ELR (cell line): ENCODE measurements at places on chromosomes 2 and 18.

GRCh38 chr2:200781616-200782015 lies 30.1 kb upstream of the BZW1 start:
- DNase-seq: no peak

GRCh38 chr2:42909966-42910365 lies 117.6 kb upstream of the HAAO start:
- DNase-seq: no peak

DNA sequence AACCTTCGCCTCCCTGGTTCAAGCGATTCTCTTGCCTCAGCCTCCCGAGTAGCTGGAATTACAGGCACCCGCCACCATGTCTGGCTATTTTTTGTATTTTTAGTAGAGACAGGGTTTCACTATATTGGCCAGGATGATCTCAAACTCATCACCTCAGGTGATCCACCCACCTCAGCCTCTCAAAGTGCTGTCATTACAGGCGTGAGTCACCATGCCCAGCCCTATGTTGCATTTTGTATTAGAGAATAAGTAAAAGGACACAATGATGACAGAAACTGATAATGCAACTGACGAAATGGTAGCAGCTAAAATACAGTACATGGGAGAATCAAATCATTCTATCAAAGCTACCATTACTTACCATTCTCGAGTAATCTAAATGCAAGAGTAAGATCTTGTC lies 276.7 kb downstream of the DSEL start:
- DNase-seq: no peak

GRCh38 chr2:51149725-51150124 lies 117.8 kb upstream of the NRXN1 start:
- DNase-seq: no peak

- DNase-seq: no peak
These were observed 145.2 kb upstream of the SYT4 start for GRCh38 chr18:43422518-43422917.

GRCh38 chr2:118223992-118224894 lies 136.0 kb downstream of the INSIG2 start:
- DNase-seq: no peak

GRCh38 chr2:213682276-213682675 lies 398.0 kb downstream of the SPAG16 start:
- DNase-seq: no peak

GRCh38 chr18:76953583-76954233 lies 131.4 kb downstream of the ZNF236 start:
- DNase-seq: no peak

GRCh38 chr2:85792783-85793441 lies 39.1 kb downstream of the ATOH8 start:
- DNase-seq: peak; percentile 81

DNA sequence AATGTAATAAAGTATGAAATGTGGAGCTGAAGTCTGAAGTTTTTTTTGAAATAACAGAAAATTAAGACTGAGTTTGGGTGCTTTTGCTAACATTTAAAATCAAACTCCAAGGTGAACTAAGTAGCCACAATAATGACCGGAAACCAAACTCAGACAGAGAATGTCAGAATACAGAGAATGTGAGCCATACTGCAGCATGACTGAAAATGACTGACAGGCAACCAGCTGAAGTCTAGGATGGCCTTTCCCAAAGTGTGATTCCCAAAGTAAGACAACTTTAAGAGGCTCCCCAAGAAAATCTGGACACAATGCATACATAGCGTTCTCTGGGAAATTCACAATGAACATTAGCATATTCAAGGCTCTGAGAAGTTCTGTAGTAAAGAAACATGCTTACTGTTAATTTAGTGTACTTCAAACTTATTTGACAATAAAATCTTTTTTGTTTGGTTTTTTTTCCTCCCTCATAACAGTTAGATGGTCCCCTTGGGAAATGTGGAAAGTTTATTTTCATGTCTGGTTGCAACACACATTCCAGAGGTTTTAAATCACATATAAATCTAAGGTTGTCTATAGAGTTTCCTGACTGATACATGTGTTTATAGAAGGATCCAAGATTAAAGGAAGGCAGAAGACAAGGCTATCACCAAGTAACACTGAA lies 28.6 kb downstream of the PLA2R1 start:
- peak; percentile 25 for DNase-seq

DNA sequence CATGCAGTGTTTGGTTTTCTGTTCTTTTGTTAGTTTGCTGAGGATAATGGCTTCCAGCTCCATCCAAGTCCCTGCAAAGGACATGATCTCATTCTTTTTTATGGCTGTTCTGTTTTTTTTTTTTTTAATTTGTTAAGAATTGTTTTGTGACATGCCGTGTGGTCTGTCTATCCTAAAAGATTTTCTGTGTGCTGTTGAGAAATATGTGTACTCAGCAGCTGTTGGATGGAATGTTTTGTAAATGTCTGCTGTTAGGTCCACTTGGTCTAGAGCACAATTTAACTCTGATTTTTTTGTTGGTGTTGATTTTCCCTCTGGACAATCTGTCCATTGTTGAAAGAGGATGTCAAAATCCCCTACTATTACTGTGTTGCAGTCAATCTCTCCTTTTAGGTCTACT lies 80.4 kb upstream of the WDR75 start:
- DNase-seq: no peak

DNA sequence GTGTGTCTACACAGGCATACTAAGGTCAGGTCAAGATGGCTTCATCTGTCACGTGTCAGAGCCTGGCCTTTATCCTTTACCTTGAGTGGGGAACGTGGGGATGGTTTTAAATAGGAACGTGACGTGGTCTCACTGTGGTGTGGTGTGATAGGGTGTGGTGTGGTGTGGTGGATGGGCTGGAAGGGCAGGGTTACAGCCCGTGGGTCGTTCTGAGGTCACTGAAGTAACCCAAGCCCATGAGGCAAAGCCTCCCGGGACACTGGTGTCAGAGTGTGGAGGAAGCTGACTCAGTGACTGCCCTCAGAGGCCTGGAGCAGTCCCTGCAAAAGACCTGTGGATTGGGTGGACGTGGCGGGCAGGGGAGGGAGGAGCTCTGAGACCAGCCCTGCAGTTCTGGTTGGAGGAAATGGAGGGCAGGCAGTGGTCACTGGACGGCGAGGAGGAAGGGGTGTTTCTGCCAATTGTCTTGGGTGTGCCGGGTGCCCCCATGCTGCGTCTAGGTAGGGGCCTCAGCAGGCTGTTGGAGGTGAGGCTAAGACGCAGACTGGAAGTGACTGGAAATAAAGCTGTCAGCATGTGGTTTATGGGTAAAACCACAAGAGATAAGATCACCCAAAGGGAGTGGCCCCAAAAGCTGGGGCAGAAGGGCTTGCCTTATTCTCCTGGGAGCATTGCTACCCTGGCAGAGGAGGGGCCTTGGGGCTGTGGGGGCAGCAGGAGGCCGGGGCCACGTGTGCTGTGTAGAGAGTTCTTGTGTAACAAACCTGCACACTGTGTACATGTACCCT lies 84.8 kb downstream of the SH3RF3 start:
- peak; percentile 92 for DNase-seq

GRCh38 chr2:86563650-86564061 lies 413 bp upstream of the CHMP3 start:
- DNase-seq: no peak

DNA sequence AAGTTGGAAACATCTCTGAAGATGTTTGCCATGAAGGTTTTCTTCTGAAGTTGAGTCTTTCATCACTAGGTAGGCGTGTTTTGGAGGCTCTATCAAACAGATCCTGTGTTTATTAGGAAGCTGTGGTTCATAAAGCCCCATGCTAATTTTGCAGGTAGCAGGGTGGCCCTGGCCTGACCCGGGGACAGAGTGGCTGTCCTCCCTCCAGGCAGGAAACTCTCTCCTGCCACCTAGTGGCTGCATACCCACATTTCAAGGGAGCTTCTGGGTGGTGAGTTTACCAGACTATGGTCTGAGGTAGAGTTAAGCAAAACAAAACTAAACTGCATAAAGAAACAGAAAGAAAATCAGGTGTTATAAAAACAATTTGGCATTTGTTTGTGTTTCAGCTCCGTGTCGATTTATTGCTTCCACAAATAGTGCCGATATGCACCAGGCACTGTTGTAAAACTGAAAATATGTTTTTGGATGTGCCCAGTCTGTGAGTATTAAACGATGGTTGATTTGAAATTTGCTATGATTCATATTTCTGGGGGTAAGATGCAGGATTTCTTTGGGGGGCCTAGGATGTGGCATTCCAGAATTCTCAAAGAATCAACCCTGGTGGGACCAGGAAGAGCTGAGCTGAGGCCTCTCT lies 26.0 kb upstream of the IL37 start:
- DNase-seq: peak; percentile 65

DNA sequence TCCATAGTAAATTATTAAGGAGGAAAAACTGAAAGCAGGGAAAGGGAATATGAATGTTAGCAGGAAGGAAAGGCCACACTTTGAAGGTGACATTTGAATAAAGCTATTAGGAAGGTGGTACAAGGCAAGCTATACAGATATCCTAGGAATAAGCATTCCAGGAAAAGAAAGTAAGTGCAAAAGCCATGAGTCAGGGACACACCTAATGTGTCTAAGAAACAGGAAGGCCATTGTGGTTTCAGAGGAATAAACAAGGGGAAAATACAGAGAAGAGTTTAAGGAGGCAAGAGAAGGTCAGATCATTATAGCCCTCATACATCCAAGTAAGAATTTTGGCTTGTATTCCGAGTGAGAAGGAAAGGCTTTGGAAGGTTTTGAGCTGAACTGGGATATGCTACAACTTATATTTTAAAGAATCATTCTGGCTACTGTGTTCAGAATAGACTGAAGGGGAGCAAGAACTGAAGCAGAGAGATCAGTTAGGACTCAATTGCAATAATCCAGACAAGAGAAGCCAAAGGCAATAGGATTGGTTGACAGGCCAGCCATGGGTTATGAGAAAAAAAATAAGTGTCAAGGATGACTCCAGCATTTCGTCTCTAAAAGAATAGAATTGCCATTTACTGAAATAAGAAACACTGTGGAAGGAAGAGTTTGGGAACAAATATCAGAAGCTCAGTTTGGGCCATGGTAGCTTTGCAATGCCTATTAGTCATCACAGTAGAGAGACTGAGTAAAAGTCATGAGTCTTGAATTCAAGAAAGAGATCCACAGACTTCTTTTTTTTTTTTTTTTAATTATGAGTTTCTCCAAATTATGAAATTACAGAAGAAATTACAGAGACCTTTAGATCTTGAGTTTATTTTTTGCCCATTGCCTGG lies 11.3 kb downstream of the RAD51AP2 start:
- peak; percentile 32 for DNase-seq

GRCh38 chr2:160934991-160935390 lies 225.2 kb upstream of the TANK start:
- no peak for DNase-seq

- peak; percentile 65 for DNase-seq
These were observed at the start of gene NEU2 for GRCh38 chr2:233032551-233033320. Gene NEU2, plus strand, starts transcription at chr2:233032672. Its CDS starts 0 bp downstream, at chr2:233032672.

- peak; percentile 85 for DNase-seq
These were observed 5.5 kb upstream of the ARL4C start for GRCh38 chr2:234502285-234502918.

DNA sequence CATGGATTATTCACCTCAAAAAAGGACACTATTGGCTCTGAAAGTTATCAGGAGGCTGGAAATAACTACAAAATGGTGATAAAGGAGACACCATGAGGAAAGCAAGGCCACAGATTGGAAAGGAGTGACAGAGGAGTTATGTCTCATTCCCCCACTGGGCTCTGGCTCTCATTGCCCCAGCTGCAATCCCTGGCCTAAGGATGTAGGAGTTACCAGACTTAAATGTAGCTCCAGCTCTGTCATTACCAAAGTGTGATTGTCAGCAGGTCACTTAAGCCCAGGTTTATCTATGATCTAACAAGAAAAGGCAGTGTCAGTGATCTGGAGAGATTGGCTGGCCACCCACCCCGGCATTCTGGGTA lies 1228.2 kb upstream of the DDX18 start:
- no peak for DNase-seq

- DNase-seq: no peak
These were observed 3.7 kb downstream of the FAM98A start for GRCh38 chr2:33595385-33595784.

GRCh38 chr2:40416486-40416885 lies 35.4 kb downstream of the SLC8A1 start:
- no peak for DNase-seq

DNA sequence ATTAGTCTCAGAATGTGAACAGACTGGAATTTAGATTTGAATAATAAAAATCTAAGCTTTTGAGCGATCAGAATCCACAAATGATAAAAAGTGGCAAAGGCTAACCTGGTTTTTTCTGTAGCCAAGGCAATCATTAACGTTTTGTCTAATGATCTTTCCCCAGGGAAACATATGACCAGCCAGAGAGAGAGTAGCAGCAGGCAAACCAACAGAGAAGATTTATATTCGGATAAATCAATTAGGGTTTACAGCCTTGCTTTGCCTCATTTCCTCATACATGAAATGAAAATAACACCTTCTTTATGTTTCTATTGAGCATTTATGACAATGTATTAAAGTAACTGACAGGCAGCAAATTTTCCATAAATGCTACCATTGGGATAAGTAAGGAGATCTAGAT lies 14.5 kb downstream of the TIA1 start:
- no peak for DNase-seq

GRCh38 chr2:68743531-68743930 lies 8.9 kb downstream of the ARHGAP25 start:
- DNase-seq: no peak

DNA sequence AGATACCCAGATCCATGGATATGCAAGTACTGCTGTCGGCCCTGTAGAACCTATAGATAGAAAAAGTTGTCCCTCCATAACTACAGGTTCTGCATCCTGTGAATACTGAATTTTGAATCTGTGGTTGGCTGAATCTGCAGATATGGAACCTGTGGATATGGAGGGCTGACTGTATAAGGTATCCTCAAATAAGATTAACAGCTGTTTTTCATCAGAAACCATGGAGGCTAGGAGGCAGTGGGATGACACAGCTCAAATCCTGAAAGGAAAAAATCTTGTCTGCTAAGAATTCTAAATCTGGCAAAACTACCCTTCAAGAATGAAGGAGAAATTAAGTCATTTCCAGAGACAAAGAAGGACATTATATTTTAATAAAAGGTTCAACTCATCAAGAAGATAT lies 14.7 kb upstream of the ACAA2 start:
- no peak for DNase-seq

GRCh38 chr2:197159661-197160211 lies 150.8 kb downstream of the ANKRD44 start:
- DNase-seq: peak; percentile 90

- DNase-seq: no peak
These were observed 15.5 kb downstream of the CACNB4 start for GRCh38 chr2:152083202-152083875.

- DNase-seq: no peak
These were observed 255.4 kb downstream of the ALPK2 start for GRCh38 chr18:58373481-58373880.

DNA sequence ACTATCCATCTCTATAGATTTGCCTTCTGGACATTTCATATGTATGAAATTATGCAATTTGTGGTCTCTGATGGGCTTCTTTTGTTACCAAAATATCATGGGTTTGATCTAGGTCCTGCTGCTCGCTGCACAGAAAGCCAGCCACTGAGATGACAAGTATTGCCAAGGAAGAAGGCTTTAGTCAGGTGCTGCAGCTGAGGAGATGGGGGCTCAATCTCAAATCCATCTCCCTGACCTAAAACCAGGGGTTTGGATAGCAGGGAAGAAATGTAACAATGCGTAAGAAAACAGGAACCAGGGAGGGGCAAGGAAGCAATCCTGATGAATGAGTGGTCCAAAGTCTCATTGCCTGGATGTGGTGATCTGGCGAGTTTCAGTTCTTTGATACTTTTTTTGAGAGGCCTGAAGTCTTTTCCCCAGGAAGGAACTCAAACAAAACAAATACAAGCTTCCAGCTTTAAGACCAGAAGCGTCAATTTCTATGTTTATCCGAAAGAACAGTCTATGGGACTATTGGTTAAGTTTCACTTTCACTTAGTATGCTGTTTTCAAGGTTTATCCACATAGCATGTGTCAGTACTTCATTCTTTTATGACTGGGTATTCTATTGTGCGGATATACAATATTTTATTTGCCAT lies 3.4 kb upstream of the CKAP2L start:
- DNase-seq: peak; percentile 31
